Endothelial cell (in vitro differentiated cells): ENCODE measurements at places on chromosomes 16 and 17.

DNA sequence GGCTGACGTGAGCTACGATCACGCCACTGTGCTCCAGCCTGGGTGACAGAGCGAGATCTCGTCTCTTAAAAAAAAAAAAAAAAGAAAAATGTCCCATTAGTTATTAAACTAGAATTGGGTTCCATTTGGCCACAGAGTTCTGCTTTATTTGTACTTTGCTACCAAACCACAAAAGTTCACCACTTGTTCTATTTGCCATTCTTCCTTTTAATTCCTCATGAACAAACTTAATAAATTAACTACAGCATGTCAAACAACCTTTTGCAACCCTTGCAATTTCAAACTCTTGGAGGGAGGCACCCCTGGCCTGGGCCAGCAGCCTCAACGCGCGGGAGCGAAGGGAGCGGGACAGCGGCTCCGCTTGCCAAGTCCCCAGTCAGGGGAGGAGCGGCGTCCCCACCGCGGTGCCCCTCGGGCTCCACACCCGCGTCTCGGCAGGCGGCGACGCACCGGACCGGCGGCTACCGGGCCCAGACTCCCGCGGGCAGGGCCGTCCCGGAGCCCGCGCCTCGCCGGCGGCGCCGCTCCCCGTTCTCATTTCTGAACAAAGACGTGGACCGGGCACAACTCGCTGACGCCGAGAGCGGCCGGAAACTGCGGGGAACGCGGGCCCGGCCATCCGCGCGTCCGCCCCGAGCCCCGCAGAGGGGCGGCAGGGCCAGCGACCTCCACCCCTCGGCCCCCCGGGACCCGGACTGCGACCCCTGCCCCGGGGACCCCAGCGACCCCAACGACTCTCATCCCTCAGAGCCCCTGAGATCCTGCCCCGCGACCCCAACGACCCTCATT lies 775 bp downstream of the CYTH1 start:
- DNase-seq, result peak; percentile 58
- peak overlapping the region; percentile 96 for H3K4me3 ChIP-seq
- peaks cover 11% of the 10 kb centered on the region for H3K27me3 ChIP-seq
- H3K27ac ChIP-seq, result peak overlapping the region; percentile 77
- H3K4me1 ChIP-seq, result peaks cover 17% of the 10 kb centered on the region

DNA sequence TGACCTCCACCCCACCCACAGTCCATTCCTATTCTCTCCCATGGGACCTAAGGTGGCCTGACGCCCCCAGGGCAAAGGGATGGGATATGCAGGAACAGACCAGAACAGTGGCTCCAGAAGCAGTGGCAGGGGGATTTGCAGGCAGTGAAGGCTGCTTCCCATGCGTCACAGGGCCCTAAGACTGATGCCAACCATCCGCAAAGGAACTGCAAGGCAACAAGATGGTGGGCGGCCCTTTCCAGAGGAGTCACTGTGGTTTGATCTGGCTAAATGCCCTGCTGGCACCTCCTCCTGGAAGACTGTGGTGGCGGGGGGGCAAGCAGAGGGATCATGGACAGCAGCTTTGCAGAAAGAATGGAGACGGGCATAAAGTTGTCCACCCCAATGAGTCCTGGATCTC lies 4.4 kb upstream of the SLC39A11 start:
- H3K27ac ChIP-seq, result no peak overlapping the region
- H3K4me1 ChIP-seq, result peaks cover 5% of the 10 kb centered on the region
- H3K36me3 ChIP-seq, result no peaks in the 10 kb centered on the region

DNA sequence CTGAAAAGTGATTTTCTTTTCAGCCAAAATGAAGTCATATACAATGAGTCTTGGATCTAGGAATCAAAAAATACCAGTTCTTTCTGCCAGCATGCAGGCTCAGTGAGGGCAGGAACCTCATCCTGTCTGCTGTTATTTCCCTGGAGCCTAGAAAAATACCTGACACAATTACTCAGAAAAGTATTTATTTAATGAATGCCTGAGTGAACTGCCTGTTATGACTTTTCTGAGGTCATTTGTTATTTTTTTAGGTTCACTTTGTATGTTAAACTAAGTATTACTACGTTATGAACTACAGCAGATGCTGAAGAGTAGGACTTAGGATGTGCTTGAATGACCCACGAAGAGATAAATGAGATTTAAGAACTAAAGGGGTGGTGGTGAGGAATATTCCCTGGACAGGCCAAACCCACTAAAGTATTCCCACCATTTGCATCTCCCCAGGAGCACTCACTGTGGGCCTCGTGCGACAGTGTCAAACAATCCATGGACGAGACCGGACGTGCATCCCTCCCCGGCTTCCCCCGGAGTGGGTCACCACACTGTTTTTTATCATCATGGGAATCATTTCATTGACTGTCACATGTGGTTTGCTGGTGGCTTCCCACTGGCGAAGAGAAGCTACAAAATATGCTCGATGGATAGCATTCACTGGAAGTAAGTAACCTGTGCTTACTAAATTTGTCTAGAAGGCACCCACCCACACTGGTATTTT lies 17.1 kb upstream of the VWA3A start:
- H3K4me3 ChIP-seq, result no peak overlapping the region
- H3K27me3 ChIP-seq, result no peaks in the 10 kb centered on the region
- no peaks in the 10 kb centered on the region for H3K4me1 ChIP-seq
- no peak overlapping the region for H3K27ac ChIP-seq
- no peaks in the 10 kb centered on the region for H3K36me3 ChIP-seq

- H3K36me3 ChIP-seq, result no peaks in the 10 kb centered on the region
- no peak overlapping the region for H3K4me3 ChIP-seq
- H3K27ac ChIP-seq, result no peak overlapping the region
- no peaks in the 10 kb centered on the region for H3K27me3 ChIP-seq
- no peak for DNase-seq
Observed at GRCh38 chr16:22022151-22022550, 14.2 kb downstream of the MOSMO start.

- H3K4me1 ChIP-seq, result peaks cover 11% of the 10 kb centered on the region
- no peak overlapping the region for H3K4me3 ChIP-seq
- no peak overlapping the region for H3K27ac ChIP-seq
- peaks cover 6% of the 10 kb centered on the region for H3K27me3 ChIP-seq
- no peak for DNase-seq
Observed at GRCh38 chr17:16935786-16936185, 36.1 kb downstream of the TNFRSF13B start.

DNA sequence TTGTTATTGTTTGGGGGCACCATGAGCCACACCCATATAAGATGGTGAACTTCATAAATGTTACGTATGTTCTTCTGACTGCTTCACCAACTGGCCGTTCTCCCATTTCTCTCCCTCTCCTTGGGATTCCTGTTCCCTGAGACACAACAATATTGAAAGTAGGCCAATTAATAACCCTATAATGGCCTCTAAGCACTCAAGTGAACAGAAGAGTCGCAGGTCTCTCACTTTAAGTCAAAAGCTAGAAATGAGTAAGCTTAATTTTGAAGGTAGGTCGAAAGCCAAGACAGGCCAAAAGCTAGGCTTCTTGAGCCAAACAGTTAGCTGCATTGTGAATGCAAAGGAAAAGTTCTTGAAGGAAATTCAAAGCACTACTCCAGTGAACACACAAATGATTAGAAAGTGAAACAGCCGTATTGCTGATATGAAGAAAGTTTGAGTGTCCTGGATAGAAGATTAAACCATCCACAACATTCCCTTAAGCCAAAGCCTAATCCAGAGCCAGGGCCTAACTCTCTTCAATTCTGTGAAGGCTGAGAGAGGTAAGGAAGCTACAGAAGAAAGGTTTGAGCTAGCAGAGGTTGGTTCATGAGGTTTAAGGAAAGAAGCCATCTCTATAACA lies 25.8 kb downstream of the HLF start:
- H3K36me3 ChIP-seq, result no peaks in the 10 kb centered on the region
- no peak for DNase-seq
- no peaks in the 10 kb centered on the region for H3K27me3 ChIP-seq
- H3K4me3 ChIP-seq, result no peak overlapping the region
- peaks cover 3% of the 10 kb centered on the region for H3K4me1 ChIP-seq
- no peak overlapping the region for H3K27ac ChIP-seq
